Inflammatory macrophage treated with lipopolysaccharide for 1 hour (primary cell): ENCODE measurements at places on chromosomes 11 and 22.

DNA sequence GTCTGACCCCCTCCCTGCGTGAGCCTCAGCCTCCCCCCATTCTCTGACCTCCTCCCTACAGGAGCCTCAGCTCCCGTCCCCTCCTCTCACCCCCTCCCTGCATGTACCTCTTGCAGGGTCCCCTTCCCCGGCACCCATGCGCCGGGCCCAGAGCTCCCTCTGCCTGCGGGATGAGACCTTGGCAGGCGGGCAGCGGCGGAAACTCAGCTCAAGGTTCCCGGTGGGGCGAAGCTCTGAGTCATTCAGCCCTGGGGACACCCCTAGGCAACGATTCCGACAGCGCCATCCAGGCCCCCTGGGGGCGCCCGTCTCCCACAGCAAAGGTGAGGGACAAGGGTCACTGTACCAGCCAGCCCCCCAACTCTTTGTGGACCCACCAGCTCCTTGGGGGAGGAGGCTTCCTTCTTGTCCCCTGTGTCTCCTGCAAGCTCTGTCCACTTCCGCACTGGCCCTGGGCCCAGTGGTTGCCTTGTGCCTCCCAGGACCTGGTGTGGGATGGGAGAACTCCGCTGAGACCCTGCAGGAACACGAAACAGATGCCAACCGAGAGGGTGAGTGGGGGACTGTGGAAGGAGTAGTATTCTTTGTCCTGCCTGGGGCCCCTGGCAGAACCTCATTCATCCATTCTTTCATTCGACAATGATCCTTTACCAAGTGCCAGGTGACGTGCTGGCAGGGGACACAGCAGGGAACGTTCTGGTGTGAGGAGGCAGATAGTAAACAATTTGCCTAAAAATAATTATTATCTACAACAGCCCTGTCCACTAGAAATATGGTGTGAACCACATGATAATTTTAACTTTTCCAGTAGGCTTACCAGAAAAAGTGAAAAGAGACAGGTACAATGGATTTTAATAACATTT is 3.7 kb upstream of the RPS6KA4 start:
- peak; percentile 68 for DNase-seq

DNA sequence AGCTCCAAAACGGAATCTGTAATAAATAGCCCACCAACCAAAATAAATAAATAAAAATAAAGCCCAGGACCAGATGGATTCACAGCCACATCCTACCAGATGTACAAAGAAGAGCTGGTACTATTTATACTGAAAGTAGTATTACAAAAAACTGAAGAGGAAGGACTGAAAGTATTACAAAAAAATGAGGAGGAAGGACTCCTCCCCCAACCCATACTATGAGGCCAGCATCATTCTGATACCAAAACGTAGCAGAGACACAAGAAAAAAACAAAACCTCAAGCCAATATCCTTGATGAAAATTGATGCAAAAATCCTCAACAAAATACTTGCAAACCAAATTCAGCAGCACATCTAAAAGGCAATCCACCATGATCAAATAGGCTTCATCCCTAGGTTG is 65.4 kb downstream of the CYP2R1 start:
- DNase-seq, result no peak

DNA sequence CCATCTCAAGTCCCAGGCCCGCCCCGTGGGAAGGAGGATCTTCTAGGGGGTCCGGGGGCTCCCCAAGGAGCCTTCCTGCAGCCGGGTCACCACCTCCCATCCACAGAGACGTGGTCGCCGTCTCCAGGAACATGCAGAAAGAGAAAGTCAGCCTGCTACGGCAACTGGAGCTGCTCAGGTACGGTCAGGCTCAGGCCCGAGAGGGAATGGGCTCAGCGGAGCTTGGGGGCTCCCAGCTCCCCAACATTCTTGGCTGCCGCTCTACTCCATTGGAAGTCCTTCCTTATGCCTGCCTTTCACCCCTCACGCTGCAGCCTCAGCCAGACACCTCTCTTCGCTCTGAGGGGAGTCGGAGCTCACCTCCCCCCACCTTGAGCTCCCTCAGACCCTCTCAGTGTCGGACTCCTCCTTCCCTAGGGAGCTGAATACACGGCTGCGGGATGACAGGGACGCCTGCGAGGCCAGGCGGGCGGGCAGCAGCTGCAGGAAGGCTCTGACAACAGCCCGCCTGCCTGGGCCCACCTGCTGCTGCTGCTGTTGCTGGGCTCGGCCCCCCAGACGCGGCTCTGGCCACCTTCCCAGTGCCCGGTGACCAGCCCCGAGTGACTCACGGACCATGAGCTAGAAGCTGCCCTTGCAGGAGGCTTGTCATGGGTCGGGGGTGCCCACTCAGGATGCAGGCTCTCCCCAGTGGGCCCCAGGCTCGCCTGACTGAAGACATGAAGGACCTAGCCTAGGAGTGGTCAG is 1.5 kb upstream of the CD151 start:
- DNase-seq, result no peak

DNA sequence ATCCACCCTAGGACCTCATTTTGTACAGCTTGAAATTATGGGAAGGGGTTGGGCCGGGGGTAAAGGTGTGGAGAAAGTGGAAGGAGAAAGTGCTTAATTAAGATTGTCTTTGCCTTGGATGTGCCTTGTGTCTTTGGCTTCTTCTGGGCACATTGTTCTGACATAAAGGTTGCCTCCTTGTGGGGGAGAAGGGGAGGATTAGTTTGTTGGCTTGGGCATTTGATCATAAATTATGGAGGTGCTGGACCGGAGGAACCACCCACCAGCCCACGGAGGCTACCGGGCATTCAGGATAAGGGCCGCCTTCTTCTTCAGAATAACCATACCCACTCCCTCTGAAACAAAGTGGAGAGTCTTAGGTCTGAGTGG is 1.3 kb downstream of the PAFAH1B2 start:
- no peak for DNase-seq

- no peak for DNase-seq
Measured at GRCh38 chr11:121763526-121763925, 310.8 kb upstream of the SORL1-AS1 start.

DNA sequence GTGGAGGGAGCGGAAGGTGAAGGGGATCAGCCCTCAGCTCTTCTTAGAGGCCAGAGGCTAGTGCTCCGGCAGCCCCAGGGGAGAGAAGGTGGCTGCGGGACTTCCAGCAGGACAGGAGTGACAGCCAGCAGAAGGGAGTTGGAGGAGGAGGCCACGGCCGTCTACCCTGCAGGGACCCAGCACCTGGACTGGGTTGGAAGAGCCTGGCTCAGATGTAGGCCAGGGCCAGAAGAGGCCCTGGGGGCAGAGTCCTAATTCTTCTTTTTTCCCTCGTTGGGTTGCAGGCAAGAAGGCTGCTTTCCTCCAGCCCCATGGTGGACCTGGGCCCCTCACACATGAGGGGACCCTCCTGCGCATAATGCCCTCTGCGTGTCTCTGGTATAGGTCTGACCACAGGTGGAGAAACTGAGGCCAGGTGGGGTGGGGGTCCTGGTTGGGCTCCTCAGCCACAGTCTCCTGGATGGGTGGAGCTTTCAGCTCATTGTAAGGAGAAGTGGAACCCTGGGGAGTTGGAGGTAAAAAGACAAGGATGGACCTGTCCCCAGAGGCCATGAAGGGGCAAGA is 2.3 kb upstream of the MCAM start:
- DNase-seq, result no peak

DNA sequence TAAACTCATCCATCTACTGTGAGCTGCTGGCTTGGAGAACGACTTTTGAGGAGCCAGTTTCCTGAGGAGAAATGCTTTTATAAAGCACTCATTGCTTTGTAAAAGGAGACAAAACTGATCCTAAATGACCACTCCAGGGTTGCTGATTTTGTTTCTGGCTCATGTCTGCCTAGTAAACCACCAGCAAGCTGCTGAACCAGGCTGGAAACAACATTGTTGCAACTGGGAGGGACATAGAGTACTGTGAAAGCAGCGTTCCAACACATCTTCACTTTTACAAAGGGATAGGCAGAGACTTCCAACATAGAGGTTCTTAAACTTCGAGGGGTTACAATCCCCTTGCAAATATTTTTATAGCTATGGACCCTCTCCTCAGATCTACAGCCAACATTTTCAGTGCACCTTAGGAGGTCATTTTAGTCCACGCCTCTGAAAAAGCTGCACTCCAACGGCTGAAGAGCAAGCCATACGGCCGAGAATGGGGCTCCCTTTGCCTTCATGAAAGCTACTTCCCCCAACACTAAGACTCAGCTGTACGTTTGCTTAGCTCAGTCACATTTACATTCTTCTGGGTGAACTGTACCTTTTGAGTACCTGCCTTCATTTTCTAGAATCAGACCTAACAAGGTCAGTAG is 54.7 kb downstream of the PANX1 start:
- DNase-seq, result no peak

DNA sequence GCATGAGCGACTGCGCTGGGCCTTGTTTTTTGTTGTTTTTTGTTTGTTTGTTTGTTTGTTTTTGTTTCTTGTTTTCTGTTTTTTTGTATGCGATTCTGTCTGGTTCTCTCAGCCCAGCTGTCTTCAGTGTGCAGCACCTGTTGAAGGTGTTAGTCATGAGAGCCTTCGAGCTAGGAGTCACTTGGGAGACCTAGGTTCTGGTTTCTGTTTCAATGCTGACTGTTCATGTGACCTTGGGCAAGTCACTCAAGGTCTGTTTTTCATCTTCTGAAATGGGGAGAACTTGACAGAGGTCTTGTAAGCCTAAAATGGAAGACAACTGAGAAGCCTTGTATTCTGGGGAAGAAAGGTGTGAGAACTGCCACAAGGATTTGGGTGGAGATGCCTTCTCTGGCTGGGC is 1.8 kb downstream of the DCPS start:
- DNase-seq, result no peak

DNA sequence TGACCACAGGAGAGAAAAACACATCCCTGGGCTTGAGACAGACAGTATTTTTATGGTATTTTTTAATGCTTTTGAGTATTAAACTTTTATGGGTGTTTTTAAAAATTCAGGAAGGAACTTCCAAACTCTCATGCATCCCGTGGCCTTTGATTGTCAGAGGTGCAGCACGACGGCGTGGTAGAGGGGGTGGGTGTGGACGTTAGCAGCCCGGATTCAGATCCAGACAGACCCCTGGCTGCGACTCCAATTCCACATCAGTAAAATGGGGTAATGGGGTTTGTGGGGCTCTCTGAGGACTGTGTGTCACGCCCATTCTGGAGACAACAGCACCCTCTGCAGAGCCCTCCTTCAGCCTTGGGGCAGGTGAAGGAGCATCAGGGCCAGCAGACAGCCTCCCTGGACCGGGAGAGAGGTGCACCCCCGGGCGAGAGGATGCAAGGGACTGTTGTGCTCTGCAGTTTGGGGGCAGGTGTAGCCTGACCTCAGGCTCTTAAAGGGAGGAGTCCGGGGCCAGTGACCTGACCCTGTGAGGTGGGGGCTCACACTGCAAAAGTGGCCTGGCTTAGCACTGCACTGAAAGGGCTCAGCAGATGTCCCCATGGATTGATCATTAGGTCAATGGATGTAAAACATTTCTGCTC is 1024.3 kb downstream of the TBC1D22A start:
- no peak for DNase-seq

- no peak for DNase-seq
Measured at GRCh38 chr11:104731890-104732289, 166.4 kb downstream of the CASP12 start.

DNA sequence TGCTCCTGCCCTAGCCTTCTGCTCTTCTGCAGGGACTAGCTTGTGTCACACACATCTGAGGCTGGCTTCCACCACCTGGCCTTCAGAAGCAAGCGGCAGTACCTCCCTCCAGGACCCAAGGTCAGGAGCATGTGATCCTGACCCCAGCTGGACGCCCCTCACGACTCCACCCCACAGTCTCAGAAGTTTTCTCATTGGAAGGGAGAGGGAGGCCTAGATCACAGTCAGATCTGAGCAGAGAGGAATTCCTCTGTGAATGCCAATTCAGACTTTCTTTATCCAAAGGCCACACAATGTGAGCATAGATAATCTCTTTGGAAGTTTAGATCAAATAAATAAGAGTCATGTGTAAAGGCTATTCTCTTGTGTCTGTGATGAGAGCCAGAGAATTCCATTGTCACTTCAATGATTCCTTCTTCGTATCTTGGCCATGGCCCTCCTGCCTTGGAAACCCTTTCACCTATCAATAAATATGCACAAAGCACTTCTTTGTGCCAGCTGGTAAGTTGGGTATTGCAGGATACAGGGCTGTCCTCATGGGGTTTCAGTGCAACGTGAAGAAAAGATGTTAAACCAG is 142.9 kb downstream of the SNX19 start:
- no peak for DNase-seq

GRCh38 chr22:23147617-23148387 is 2.5 kb downstream of the RAB36 start:
- no peak for DNase-seq

GRCh38 chr22:41057076-41057475 is 35.3 kb upstream of the EP300 start:
- DNase-seq, result no peak

GRCh38 chr22:47177334-47177815 is 414.9 kb downstream of the TBC1D22A start:
- no peak for DNase-seq

DNA sequence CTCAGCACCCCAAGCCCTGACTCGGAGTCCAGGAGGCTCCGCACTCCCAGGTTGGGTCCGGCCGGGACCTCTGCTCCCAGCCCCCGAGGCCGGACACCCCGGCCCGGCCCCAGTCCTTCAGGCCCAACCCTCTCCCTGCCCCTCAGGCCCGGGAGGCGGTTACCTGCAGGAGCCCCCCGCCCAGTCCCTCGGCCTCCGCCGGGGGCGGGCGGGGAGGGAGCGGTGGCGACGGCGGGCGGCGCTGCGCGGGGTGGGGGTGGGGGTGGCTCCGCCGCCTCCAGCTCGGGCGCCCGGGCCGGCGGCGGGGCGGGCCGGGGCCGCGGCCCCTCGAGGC is 310 bp downstream of the TCF20 start:
- DNase-seq, result no peak

- peak; percentile 48 for DNase-seq
Measured at GRCh38 chr11:63916837-63917691, at the start of gene RCOR2. Gene RCOR2 (minus strand): TSS chr11:63917164. CDS start chr11:63916456, 708 bp downstream.

- DNase-seq, result no peak
Measured at GRCh38 chr22:39364714-39365491, 15.1 kb downstream of the SYNGR1 start.

DNA sequence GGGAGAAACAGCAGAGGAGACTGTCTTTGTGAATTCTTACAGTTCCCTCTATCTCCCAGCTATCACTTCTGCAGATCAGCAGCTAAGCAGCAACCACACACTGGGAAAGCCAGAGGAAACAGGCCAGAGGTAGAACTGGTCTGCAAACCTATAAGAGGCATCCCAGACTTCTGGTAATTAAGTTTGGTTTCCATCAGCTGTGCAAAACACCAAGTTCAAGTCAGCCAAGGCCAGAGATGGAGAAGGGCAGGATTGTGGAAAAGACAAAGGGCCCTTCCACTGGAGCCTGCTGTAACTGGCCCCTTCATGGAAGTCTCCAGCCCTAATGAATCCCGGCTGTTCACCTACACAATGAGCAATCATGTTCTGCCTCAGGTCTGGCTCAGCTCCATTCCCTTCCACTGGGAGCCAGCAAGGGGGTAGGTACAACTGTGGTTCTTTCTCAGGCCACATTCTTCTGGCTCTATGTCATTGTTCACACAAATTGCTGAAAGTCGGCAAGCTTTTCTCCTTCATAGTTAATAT is 4.6 kb upstream of the PAMR1 start:
- DNase-seq, result no peak

DNA sequence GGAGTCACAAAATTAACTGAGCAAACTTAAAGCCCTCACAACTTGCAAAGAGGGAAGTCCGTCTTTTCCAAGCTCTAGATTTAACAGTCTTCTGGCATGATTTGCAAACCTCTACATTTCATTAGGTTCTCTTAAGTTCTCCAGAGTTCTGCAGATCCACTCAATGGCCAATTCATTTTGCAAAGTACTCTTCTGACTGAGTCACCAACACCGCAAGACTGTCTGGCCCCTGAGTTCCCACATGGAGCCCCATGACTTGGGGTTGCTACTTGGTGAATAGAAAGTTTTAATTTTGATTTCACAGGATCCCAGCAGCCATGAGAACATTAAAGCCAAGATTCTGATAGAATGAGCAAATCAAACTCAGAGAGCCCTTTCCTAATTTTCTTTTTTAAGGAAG is 134.5 kb downstream of the PLEKHA7 start:
- DNase-seq, result no peak
